ENCODE measurements at places on chromosomes 4 and X.

DNA sequence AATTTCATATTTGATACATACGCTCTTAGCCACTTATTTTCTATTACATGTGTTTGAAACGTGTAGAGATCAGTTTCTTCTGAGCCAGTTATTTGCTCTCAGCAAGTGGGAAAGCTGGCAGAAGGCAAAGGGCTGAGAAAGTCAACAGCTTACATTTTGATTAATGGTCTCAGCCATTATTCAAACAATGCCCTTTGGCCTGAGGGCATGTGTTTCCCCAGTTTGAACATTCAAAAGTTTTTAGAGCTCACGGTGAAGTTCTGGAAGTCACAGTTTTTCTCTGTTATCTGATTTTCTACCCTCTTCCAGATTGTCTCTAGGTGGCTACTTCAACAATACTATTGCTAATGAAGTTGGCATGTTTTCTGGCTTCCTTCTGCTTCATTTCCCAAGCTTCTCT is 591.8 kb upstream of the CPEB2 start:
- no peak for DNase-seq

DNA sequence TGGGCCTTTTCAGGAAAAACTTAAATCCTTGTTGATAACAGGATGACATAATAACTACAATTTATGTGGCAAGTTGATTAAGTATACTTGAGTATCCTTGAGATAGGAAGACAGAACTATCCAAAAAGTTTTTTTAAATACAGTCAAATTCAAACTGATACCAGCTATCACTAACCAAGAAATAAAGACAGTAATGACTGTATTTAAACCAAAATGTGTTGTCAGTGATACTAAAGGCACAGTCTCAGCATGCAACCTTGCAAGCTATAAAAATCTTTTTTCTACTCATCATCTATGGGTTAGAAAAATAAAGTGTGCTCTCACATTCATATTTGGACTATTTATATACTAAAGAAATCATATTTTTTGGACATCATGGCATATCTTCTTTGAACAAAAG is 64.7 kb downstream of the PAPSS1 start:
- DNase-seq = no peak

- DNase-seq = no peak
Observed at GRCh38 chr4:40214661-40215418, 18.0 kb downstream of the RHOH start.

DNA sequence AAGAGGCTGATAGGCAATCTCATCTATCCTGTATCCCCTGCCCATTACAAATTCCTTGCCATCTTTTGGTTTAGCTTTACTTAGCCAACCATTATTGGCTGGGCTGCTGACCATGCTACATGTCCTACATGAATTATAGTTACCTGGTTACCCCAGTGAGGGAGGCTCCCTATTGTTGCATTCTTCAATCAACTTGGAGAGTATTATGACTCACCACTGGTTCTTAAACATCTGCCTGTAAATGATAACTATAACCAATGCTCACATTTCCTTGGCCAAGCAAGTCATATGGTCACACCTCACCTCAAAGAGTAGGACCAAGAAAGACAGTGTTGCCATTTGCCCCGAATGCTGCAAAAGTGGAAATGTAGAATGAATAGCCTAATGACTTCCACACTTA is 297.6 kb downstream of the IL15 start:
- DNase-seq = no peak

DNA sequence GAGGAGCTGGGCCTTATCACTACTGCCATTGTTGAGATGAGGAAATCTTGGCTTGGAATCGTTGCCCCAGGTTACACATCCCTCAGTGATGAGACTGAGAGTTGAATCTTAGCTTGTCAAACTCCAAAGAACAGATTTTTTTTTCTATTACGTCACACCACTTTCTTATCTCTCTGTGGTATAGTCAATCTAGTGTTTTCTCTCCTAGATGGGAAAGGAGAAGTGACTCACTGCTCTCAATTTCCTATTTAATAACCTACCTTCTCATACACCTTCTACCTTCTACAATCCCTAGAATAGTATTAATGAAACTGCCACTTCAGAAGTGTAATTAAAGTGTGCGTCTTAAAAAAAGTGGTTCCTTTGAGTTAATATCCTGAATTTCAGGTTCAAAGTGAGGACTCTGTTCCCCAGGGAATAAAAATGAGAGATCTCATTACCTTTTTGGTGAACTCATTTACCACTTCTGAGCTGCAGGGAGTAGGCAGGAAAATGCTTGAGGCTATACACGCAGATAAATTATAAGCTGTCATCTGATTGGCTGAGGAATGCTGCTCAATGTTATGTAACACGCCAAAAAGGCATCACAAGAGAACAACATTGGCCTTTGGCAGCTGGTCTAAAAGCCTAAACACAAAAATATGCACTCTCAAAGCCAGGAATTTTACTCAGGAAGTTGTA is 59.3 kb downstream of the MAD2L1 start:
- no peak for DNase-seq
